Activated CD4-positive, CD25-positive, alpha-beta regulatory T cell treated with anti-CD3 and anti-CD28 coated beads, Interleukin-2, amount 50 U/mL, for 24 hours (primary cell): ENCODE measurements at places on chromosomes 12 and 14.

DNA sequence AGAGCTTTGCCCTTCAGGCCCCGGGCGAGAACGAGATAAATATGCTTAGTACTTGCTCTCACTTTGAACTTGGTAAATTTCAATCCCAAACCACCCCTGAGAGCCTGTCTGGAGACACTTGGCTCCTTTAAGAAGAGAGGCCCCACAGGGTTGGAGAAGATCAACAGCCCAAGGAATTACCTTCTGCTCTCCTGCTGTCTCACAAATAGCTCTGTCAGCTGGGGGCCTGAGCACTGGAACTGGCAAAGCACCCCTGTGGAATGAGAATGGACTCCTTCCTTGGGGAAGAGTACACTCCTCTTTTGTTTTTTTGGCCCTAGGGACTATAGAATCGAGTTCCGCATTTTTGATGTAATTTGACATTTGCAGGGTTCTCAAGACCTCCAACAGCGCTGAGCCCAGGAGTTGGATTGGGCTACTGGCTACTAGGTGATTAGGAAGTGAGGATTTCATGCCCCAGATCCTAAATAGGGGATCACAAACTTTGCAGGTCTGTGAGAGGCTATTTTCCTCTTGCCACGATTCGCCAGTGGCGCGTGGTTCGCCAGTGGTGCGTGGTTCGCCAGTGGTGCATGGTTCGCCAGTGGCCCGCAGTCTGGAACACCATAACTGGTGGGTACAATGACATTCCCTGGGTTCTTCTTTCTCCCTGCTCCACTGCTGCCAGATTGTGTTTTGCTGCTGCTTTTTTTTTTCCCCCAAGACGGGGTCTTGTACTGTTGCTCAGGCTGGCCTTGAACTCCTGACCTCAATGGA lies 17.8 kb upstream of the MEG3 start:
- no peak for ATAC-seq

DNA sequence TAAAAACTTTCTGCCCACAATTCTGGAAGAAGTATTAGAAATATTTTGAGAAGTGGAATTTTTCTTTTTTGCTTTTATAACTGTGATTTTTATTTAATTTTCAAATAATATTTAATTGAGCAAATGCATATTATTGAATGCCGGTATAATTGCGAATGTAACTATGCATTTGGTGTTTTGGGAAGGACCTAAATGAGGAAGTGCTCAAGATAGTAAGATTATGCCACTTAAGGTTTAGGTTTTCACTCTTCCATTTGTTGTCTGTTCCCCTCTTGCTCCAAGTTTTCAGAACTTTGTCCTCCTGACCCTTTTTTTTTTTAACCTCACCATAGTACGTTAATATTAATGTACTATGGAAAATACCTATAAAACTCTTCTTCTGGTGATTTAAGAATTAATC lies 85.8 kb downstream of the KIAA0586 start:
- ATAC-seq: no peak

GRCh38 chr14:100586403-100587085 lies 673 bp downstream of the BEGAIN start:
- no peak for ATAC-seq

DNA sequence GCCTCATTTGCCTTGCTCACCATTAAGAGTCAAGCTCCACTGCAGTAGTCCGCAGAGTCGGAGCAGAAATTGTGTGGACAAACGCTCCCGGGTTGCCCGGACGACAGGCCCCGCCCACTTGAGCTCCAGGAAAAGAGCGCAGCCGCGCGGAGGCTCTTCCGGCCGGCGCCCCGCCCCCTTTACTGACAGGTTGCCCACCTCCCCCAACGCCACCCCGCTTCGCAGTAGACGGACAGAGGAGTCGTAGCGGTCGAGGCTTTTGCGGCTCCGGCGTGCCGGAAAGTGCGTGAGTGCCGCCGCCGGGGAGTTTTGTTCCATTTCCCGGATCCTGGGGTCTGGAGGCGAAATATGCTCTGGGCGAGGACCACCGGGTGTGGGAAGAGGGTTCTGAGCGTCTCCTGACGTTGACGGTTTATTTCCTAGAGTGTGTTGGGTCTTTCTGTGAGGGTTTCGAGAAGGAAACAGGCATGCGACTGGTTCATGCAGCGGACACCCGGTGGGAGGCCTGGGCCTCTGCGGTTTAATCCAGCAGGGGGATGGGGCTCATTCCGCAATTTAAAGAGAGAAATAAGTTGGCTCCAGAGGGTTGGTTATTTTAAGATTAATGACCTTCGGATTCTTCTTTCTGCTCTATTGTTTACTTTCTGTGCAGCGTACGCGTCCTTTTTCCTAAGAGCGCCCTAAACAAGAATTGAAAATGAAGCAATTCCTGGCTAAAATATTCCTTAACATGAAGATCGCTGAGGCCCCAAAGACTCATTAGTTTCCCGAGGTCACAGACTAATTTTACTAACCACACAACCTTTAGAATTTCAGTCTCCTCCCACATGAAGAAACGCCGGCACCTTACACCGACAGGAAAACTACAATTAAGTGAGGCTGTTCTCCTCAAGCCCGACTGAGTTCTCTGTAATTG lies at the start of the genes DNAI7 and ETFRF1:
TSS of gene DNAI7 (minus strand) at position 105 of the 916 bp plus-strand sequence. CDS start at position 23, 82 bp downstream.
TSS of gene ETFRF1 (plus strand) at position 182 of the 916 bp plus-strand sequence. CDS start 8,720 bp downstream, outside the sequence.
- ATAC-seq: peak; percentile 96

- ATAC-seq: no peak
These were observed 26.3 kb downstream of the EML1 start for GRCh38 chr14:99819514-99819913.

DNA sequence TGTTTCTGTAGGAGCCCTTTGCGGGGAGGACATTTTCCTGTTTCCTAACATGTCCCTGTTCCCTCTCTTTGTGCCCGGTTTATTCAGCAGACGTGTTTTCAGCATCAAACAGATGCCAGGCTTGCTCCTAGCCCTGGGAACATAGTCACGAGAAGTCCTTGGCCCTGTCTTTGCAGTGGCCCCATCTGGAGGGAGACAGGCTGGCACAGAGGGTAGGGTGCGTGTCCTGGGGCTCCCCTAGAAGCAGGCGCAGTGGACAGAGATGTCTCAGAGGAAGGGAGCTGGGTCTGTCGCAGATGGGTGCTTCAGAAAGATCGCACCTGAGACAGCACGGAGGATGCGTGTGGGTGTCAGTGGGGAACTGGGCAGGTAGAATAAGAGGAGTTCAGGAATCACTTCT lies 75.0 kb upstream of the DYNC1H1 start:
- ATAC-seq: no peak

DNA sequence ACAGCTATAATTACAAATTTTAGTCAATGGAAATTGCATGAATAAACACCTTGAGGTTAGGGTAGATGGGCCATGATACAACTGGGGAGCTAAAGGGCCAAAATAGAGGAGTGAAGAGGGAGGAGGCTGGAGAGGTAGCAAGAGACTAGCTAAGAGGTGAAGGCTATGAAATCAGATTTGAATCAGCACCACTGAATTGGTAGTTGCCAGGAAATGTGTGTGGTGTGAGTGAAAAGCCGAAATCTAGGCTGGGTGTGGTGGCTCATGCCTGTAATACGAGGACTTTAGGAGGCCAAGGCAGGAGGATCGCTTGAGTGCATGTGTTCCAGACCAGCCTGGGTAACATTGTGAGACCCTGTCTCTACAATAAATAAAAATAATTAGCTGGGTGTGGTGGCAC lies 22.7 kb downstream of the YY1 start:
- ATAC-seq: peak; percentile 40

DNA sequence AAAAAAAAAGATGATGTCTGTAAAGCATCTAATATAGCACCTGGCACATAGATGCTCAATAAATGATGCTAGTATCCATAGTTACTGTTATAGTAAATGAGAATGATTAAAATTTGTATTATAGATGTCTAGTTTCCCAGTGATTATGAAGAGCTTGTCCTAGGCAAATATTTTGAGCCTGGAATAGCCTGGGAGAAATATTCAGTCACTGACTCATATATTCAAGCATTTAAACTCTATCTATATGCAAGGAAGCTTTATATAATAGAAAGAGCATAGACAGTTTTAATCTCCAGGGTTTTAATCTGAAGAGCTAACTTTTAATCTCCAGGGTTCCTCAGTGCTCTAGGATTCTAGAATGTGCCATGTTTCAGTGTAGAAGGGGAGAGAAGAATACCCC lies 91.5 kb upstream of the VASH1 start:
- ATAC-seq: no peak

- no peak for ATAC-seq
These were observed 5.8 kb upstream of the PIP4K2C start for GRCh38 chr12:57585156-57585555.

- ATAC-seq: no peak
These were observed 130.8 kb upstream of the CNTN1 start for GRCh38 chr12:40561395-40561966.

GRCh38 chr14:88613552-88614010 lies 50.7 kb downstream of the ZC3H14 start:
- ATAC-seq: peak; percentile 38

DNA sequence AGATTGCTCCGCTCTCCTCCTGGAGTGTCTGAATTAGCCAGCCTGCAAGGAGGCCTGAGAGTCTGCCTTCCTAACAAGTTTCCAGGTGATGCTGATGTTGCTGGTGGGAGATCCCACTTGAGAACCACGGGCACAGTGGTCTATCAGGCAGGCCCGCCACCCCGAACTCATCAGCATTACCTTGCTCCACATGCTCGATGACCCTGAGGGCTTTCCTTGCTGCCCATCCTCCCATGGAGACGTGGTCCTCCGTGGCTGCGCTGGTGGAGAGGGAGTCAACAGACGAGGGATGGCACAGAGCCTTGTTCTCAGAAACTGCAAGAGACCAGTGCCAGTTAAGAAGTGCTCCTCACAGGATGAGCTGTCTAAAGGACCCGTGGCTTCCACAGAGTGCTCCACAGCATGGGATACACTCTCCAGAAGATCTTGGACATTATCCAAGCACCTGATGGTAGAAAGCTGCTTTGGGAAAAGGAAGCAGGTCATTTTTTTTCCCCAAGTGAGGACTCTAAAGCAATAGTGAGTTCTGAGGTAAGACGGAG lies 18.3 kb downstream of the HAL start:
- ATAC-seq: no peak

- peak; percentile 5 for ATAC-seq
These were observed at the start of gene PLD4 for GRCh38 chr14:104924421-104925213. PLD4 (plus strand) TSS chr14:104924879; CDS start chr14:104927141, 2,262 bp downstream.

GRCh38 chr12:6551063-6551461 lies 4.8 kb downstream of the IFFO1 start:
- ATAC-seq: no peak

DNA sequence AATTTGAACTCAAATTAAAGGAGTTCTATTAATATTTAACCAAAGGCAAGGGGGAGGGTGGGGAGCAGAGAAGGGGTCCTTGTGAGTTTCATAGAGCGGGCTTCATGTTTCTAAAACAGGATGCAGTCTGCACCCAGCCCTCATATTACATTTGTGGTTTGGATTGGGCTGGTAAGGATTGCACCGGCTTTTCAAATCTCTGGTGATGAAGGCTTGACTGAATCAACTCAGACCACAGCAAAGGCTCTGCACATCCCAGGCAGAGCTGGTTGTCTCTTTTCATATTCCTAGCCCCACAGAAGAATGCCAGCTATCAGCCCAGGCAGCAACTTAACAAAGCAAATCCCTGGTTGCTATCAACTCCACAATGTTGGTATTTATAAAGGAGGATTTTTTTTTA lies 1221.4 kb downstream of the VRK1 start:
- ATAC-seq: peak; percentile 69

DNA sequence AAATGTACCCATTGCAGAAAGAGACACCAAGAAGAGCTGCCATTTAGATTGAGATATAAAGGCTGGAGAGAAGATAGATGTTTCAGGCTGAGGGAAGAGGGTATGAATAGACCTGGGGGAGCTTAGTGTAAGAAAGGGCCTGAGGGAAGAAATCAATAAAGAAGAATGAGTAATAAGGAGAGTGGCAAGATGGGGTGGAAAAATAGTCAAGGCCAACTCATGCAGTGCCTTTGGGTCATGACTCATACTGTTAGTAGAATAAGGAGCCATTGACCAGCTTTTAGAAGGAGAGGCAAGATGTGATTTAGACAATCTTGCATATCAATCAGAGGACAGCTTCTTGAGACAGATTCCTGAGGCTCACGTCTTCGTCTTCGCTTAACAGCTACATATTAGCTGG lies 287.5 kb downstream of the DUSP6 start:
- peak; percentile 92 for ATAC-seq

DNA sequence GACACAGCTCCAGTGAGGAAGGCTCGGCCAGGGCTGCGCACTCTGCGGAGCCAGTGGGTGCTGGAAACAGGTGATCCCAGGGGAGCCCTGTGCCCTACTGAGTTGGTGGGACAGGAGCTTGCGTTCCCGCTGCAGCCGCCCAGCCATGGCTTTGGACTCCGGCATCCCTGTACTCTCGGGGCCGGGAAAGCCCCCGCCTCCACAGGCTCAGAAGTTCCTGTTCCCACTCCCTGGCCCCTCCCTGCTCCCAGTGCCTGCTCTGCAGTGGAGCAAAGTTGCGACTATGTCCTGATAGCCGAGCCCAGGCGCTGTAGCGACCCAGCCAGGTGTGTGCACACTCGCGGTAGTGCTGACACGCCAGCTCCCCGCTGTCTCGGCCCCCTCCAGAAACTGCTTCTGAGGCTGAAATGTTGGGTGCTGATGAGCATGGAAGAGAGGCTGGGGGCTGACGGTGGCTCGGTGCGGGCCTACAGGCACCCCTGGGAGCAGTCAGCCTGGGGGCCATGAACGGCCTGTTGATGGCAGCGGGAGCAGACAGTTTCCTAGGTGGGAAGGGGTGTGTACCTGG lies 344.6 kb upstream of the MGAT4C start:
- ATAC-seq: no peak

GRCh38 chr14:63857466-63858030 lies 4.7 kb downstream of the SYNE2 start:
- ATAC-seq: peak; percentile 55

- no peak for ATAC-seq
These were observed 74.3 kb downstream of the RFLNA start for GRCh38 chr12:124369055-124369826.

DNA sequence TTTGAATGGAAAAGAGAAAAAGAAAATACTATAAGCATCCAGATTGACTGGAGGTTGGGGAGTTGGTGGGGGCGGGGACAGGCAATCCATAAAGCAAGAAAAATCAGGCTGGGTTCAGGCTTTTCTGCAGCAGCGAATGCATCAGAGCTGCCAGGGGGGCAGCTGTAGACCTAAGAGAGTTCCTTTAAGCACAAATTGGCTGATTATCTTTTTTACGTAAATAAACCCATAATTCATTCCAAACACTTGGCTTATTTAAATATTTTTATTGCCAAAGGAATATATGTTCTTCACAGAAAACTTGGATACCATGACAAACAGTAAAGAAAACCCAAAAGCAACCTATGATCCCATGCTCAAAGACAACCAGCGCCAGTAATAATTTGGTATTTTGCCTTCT lies 10.2 kb downstream of the BDKRB2 start:
- no peak for ATAC-seq
